ENCODE measurements at places on chromosomes 7 and 10.

DNA sequence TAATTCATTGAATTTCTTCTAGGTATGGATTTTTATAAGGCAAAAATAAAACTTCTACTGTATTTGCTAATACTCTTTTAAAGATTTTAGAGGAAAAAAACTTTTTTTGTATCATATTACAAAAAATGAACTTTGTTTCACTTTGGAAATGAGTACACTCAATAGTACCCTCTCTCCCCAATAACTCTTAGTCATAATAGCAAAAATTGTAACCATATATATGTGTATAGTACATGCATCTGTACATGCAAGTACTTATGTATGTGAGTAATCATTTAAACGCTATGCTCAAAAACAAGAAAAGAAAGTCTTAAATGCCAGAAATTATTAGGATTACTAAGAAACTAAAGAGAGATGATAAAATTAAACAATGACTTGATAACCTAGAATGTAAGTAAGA lies 95.9 kb upstream of the HGF start:
- no peak for DNase-seq

GRCh38 chr7:89049043-89049442 lies 253.5 kb upstream of the TEX47 start:
- peak; percentile 14 for DNase-seq

GRCh38 chr7:151871904-151872303 lies 5.0 kb downstream of the PRKAG2 start:
- no peak for DNase-seq

DNA sequence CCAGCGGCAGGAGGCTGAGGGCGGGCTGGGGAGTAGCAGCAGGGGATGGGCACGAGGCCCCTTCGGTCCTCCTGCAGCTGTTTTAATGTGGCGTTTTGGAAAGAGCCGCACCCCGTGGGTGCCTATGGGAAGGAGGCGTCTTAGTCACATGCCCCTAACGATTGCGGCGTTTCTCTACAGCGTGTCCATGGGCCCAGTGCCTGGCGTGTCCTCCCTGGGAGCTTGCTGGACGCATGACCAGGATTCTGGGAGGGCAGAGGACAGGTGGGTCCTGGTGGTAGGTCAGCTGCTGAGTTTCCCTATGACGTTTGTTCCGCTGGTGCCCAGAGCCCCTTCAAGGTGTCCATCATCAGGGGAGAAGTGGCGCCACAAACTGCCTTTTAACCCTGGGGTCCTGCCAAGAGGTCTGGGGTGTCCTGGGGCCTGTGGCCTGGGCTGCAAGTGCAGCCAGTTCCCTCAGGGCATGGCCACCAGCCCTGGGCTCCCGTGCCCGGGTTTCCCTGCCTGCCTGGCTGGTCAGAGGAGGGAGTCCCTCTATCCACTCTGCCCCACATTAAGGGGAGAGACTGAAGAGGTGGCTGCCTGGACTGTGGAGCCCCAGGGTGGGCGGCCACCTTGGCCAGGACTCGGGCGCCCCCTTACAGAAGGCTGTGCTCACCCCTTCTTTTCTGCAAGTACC lies 48.7 kb downstream of the PWWP2B start:
- no peak for DNase-seq

DNA sequence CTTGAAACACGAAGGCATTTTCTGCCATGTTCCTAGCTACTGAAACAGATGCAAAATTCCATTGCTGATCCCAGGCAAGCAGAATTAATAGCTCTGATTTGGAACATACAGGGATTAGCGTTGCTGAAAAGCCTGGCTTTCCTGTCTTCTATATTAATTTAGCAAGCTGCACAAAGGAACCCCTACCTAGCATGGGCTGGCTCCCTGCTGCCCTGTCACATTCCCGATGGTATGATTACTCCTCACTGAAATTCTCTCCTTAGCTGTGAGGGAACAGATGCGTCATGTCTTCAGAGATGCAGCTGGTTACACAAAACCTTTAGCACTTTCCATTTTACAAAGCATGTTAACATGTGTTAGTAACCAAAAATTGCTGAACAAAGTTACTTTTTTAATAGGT lies 878.9 kb downstream of the TYW1 start:
- peak; percentile 19 for DNase-seq
